Activated naive CD4-positive, alpha-beta T cell treated with anti-CD3 and anti-CD28 coated beads, Interleukin-2, amount 50 U/mL, for 72 hours (primary cell): ENCODE measurements at places on chromosomes 1 and 21. TPM values are rescaled to one million over a fixed set of nuclear protein-coding genes. Genes with fewer than 3 reads are reported as not detected.

KLF17 gene
- not detected for total RNA-seq

FCRL6 gene
- total RNA-seq, result not detected

RABGGTB gene
- total RNA-seq, result 148 TPM

CPTP gene
- 12.2 TPM for total RNA-seq

NEK2 gene
- total RNA-seq, result 75.4 TPM

TCEA3 gene
- 10.5 TPM for total RNA-seq

RABGAP1L gene
- total RNA-seq, result 26.8 TPM

FAM78B gene
- total RNA-seq, result 0.78 TPM

TRIM46 gene
- 15.2 TPM for total RNA-seq

PRRX1 gene
- not detected for total RNA-seq

E2F2 gene
- 19.3 TPM for total RNA-seq

KIF26B gene
- total RNA-seq, result 0.16 TPM

PPP1R15B gene
- 54.6 TPM for total RNA-seq

PRRC2C gene
- 248 TPM for total RNA-seq

PCSK9 gene
- not detected for total RNA-seq

ADPRS gene
- 19.5 TPM for total RNA-seq

RNF186 gene
- not detected for total RNA-seq

OR2W3 gene
- total RNA-seq, result not detected

PCP4L1 gene
- not detected for total RNA-seq

MFAP2 gene
- not detected for total RNA-seq

L1TD1 gene
- total RNA-seq, result 0.08 TPM

HMGCS2 gene
- total RNA-seq, result not detected

HSD11B1 gene
- 0.75 TPM for total RNA-seq

TINAGL1 gene
- total RNA-seq, result not detected

BSND gene
- total RNA-seq, result 0.12 TPM

SUSD4 gene
- 1.2 TPM for total RNA-seq

ZMYM4 gene
- 16.5 TPM for total RNA-seq

PCBP3 gene
- 26.3 TPM for total RNA-seq

FALEC gene
- total RNA-seq, result 0.66 TPM

EDARADD gene
- total RNA-seq, result 1.6 TPM

SELL gene
- total RNA-seq, result 317 TPM

ARHGAP30 gene
- total RNA-seq, result 180 TPM

IPO13 gene
- 16.0 TPM for total RNA-seq

ACTN2 gene
- total RNA-seq, result 0.37 TPM

UBE2U gene
- total RNA-seq, result 0.52 TPM

PDPN gene
- total RNA-seq, result not detected

KRTAP12-4 gene
- not detected for total RNA-seq

MX1 gene
- total RNA-seq, result 365 TPM

SMPDL3B gene
- total RNA-seq, result 0.43 TPM

TFAP2E gene
- total RNA-seq, result 0.47 TPM

ADAMTS5 gene
- total RNA-seq, result not detected

VTCN1 gene
- not detected for total RNA-seq

SHISA4 gene
- 0.34 TPM for total RNA-seq

AXDND1 gene
- total RNA-seq, result 1.1 TPM

FAM72C gene
- 30.6 TPM for total RNA-seq

KIF2C gene
- 228 TPM for total RNA-seq

ZNF672 gene
- 54.9 TPM for total RNA-seq

ADGRL2 gene
- not detected for total RNA-seq

NPHS2 gene
- total RNA-seq, result not detected

RGS16 gene
- total RNA-seq, result 64.5 TPM

DNAJC6 gene
- total RNA-seq, result 0.91 TPM

RGS13 gene
- total RNA-seq, result not detected

SPATA21 gene
- not detected for total RNA-seq

FHAD1 gene
- 0.27 TPM for total RNA-seq

IFI44L gene
- total RNA-seq, result 120 TPM

KRTAP13-1 gene
- not detected for total RNA-seq
